Motor neuron (in vitro differentiated cells): ENCODE measurements at places on chromosomes 2 and 18.

- ATAC-seq = no peak
Observed at GRCh38 chr2:191314697-191315364, 69.6 kb downstream of the MYO1B start.

DNA sequence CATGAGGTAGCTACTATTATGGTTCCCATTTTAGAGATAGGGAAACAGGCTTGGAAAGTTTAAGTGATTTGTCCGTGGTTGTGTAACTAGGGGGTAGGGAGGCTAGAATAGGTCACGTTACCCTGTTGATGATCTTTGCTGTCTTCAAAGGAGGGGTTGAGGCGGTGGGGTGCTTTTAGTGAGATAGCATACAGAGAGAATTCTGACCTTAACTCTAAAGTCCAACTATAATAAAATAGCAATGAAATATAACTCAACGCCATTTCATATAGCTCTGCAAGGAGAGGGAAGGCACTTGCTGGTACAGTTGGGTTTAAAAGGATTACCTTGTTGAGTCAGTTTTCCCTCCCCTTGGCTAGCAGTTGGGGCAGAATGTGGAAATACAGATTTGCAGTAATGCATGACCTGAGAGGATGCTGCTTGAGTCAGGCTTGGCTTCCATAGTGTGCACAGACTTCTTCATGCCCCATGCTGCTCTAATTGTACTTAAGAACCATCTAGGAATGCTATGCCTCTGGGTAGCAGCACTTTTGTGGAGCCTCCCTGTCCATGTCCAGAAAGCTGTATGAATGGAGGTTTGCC is 143.9 kb downstream of the LTBP1 start:
- no peak for ATAC-seq

DNA sequence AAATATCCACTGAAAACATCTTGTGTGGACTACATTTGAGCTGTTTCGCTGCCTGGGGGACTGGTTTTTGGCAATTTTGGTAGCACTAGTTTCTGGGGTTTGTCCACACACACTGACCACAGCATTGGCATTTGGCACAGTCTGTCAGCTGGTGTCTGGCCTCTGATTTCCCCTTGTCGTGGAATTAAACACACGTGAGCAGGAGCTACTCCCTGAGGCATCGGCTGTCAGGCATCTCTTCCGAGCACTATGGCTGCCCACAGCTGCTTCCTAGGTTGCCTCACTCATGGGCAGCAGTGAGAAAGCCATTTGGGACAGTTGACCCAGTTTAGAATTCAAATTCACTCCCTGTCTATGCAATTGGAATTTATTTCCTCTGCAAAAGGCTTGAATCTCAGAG is 46.8 kb upstream of the FZD5 start:
- ATAC-seq = no peak

GRCh38 chr2:131154071-131154531 is 49.0 kb downstream of the PLEKHB2 start:
- peak; percentile 51 for ATAC-seq

- ATAC-seq = no peak
Observed at GRCh38 chr2:106120432-106120831, 73.7 kb downstream of the UXS1 start.

DNA sequence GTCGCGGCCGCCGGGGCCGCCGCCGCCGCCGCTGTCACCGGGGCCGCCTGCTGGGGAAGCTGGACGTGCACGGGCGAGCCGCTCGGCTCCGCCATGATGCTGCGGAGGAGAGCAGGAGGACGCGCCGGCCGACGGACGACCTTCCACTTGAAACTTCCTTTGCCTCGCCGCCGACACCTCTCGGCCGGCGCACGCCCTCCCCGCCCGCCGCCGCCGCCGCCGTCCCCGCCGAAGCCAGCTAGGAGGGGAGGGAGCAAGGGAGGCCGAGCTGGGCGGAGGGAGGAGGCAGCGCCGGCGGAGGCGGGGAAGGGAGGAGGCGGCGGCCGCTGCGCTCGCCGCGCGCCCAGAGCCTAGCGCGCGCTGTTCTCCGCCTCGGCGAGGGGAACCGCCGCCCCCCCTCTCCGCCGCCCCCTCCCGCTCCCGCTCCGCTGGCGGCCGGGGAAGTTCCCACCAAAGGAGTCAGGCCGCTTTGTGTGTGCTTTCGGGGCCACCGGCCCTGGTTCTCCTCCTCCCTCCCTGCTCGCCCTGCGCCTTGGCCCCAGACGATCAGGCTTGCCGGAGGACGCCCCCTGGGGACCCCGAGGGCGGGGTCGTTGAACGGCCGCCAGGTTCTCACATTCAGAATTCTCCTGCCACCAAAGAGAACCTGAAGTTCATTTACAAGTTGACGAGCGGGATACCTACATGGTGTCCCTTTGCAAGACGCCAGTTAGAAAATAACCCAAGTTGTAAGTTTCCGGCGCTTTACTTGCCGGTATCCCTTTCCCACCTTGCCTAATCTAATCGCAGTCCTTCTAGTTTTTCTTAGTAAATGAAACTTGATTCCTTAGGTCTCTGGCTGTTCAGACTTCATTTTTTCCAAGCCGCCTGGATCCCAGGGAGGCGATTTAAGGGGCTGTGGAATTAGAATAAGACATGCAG is at the start of gene STK39:
Gene STK39 (minus strand): TSS at position 255 of the 921 bp plus-strand sequence. CDS start 160 bp downstream, at position 95.
- peak; percentile 80 for ATAC-seq

- no peak for ATAC-seq
Observed at GRCh38 chr18:22031611-22032010, 137.8 kb upstream of the GATA6 start.

- no peak for ATAC-seq
Observed at GRCh38 chr2:70349921-70350685, 48.2 kb upstream of the FAM136A start.

GRCh38 chr2:12877761-12878160 is 161.0 kb downstream of the TRIB2 start:
- ATAC-seq = no peak

DNA sequence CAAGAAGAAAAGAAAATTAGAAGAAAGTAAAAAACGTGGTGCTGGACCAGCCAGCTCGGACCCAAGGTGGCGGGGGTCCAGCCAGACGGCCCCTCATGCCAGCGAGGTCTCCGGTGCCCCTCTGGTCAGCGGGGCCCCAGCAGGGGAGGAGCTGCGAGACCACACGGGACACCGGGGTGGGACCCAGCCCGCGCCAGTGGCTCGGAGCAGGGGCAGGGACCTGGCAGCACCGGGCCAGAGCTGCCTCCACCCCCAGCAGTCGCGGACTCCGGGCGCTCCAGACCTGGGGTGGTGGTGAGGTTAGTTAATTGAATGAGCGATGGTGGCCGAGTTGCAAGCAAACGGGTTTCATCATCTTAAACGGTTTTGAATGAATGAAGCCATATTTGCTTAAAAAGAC is 289.9 kb upstream of the MC4R start:
- no peak for ATAC-seq

GRCh38 chr2:25041307-25041927 is 459 bp upstream of the EFR3B start:
- ATAC-seq = no peak

DNA sequence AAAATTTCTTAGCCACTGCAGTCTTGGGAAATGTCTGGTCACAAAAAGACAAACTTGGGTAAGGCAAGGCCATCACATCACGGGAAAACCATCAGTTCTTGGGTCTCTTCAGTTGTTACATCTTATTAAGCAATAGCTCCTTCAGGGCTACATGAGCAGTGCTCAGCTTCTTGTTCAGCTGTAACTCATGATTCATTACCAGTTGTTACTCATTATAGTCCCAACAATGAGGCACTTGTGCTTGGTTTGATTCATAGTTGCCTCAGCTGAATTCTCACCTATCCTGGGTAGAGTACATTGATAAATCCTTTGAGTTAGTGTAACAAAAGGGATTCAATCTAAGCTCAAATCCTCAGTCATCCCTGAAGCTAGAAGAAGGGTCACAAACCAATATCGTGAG is 102.4 kb upstream of the DCC start:
- ATAC-seq = peak; percentile 88
